ENCODE measurements at places on chromosomes 1 and 21.

- no peak for DNase-seq
These were observed 57.8 kb downstream of the HS2ST1 start for GRCh38 chr1:86972262-86972661.

DNA sequence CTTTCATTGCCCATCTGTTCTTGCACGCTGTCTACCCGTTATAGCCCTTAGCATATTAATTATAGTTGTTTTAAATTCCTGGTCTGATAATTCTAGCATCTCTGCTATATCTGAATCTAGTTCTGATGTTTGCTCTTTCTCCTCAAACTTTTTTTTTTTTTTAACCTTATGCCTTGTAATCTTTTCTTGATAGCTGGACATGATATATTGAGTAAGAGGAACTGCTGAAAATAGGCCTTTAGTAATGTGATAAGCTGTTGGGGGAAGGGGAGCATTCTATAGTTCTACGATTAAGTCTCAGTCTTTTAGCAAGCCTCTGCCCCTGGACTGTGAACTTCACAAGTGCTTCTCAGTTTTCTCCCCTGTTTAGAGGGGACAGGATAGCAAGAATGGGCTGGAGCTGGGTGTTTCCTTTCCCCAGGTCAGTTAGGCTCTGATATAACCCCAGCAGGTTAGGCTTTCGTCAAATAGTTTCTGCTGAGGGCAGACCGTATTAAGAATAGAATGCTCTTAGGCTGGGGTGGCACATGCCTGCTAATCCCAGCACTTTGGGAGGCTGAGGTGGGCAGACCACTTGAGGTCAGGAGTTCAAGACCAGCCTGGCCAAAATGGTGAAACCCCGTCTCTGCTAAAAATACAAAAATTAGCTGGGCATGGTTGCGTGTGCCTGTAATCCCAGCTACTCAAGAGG lies 62.2 kb downstream of the ZFYVE9 start:
- DNase-seq = no peak

DNA sequence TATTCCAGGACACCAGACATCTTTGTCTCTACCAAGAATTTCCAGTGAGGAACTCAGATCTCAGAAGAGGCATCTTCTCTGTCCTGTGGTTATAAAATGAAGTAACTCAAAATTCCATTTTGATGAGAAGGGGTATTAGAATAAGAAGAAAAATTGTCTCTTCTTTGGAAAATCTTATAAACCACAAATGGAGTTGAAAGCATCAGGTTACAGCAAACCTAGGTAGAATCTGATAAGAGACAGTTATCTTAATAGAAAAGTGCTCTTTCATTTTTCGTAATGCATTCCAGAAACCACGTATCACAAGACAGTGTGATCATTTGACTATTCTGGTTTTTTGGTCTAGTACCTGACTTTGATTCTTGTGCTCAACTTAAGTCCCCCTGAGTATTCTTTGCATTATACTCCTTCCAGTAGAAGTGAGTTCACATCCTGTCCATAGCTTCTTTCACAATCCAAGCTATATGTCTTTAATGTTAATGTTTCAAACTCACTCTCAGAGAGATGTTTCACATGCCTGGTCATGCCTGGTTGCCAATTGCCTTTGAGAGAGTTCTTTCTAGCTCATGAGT lies 120.9 kb upstream of the PRDX6 start:
- DNase-seq = no peak

GRCh38 chr1:9823943-9824701 lies at the start of gene CLSTN1:
Gene CLSTN1, minus strand, starts transcription at chr1:9823965. Its CDS starts 232 bp downstream, at chr1:9823733.
- DNase-seq = peak; percentile 89

DNA sequence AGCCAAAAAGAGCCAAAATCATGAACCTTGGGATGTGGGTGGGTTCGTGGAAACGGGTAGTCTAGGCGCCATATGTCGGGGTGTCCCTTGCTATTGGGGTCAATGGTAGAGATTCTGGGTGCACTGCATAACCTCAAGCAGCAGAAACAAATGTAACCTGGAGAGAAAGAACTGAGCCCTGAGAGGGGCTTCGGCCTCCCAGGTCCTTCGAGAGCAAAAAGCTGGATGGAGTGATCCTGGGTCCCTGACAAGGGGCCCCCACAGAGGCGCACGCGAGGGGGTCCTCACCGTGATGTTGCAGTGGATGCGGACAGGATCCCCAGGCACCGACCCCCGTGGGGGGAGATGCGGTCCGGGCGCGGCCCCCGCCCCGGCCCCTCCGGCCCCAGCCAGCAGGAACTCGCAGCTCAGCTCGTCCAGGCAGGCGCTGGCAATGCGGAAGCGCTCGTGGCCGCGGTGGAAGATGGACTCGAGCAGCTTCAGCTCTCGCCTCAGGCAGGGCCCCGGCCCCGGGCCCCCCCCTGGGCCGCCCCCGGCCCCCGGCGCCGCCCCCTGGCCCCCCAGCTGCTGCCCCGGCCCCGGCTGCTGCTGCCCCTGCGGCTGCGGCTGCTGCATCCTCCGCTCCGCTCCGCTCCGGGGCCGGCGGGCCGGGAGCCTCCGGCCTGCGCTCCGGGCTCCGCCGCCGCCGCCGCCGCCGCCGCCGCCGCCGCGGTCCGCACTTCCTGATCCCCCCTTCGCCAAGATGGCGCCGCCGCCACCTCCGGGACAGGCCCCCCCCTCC lies at the start of gene UBE2Q1:
UBE2Q1 (minus strand) TSS at position 724 of the 781 bp plus-strand sequence; CDS start at position 615, 109 bp downstream.
- DNase-seq = no peak

DNA sequence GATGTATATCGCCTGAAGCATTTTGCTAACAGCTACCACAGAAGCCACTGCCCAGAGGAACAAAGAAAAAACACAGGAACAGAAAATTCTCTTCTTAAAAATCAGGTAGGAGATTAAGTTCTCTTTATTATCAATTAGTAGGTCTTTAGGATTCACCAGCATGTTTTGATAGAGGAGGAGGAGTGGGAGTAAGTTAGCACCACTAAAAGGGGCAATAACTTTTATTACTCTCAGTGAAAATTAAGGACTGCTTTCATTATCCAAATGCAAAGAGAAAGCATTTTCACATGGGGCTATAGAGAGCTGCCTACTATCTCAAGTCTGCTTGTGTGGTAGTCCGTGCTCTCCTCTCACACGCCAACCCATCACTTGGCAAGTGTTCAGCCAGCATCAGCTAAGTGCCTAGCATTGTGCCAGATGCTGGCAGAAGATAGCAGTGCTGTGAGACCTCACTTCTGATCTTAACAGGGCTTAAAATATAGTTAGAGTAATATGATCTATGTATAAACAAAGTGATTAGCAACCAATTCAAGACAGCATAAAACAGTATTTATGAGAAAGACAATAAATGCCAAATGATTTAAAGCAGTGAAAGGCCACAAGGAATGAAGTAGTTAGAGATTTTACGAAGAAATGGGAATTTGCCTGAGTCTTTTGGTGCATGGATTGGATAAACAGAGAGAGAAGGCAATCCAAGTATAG lies 39.8 kb downstream of the ASTN1 start:
- no peak for DNase-seq

DNA sequence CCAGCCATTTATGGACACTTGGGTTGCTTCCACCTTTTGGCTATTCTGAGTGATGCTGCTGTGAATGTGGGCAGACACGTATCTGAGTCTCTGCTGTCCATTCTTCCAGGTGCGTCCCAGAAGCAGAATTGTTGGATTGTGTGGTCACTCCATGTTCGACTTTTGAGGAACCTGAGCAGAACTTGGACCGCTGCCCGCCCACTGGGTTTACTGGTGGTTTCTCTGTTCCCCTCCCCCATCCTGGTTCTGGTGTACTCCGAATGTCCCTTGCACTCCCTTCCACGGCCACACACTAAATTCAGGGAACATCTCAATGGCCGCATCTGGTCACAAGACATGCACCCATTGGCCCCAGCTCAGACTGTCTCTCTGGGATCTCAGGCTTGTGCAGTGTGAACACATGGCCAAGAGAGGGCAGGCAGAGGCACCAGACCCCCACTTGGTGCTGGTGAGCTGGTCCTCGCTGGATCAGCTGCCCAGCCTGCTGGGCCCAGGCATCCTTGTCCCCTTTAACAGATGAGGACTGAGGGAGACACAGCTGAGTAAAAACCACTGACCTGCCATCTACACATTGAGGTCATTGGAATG lies 565.1 kb downstream of the NPHP4 start:
- no peak for DNase-seq

DNA sequence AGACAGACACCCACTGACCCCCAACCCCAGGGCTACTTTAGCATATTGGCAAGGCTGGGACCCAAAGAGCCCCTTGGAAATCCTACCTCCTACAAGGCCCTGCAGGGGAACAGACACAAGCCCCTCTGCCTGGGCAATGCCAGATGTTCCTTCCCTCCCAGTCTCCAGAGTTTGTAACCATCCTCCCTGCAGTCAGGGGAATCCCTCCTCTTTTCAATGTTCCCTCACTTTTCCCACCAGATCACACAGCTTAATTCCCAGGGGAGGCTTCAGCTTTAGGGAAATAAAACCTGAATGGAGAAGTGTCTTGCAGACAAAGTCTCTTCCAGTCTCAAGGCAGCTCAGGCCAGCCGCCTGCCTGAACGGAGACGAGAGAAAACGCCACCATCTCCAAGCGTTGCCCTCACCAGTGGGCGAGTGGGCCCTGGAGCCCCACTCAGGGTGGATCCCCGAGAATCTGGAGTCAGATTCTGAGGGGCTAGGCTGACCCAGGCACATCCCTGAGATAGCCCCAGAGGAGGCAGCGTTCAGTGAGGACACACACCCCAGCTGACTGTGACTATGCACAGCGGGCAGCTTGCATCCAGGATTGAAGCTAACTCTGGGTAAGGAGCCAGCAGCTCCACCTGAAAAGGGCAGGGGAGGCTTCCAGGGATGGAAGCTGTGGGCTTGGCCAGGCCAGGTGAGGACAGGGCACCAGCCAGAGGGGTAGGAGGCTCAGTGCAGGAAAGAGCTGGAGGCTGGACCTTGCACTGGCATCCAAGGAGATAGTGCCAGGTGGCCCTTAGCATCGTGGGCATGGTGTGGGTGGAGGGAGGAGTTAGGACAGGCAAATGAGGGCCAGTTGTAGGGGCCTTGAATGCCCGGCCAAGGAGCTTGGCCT lies 44.0 kb upstream of the ZC3H12A start:
- no peak for DNase-seq

- peak; percentile 54 for DNase-seq
These were observed 343.4 kb downstream of the MATN1 start for GRCh38 chr1:30379684-30380624.

DNA sequence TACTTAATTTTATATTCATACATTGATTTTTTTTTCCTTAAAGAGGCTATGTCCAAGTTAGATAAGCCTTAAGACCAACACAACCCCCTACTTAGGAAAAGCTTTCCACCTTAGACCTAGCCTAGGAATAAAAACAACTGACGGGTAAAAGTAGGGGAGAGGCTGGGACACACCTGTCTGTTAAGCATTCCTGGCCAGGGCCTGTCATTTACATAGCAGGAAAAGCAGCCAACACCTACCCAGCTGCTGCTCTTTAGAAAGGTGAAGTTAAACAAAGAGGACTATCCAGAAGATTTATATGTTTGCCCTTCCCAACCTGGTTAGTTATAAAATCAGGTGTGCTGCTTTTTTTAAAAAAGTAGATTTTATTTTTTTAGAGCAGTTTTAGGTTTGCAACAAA lies 29.1 kb upstream of the SAMD13 start:
- DNase-seq = no peak

GRCh38 chr1:94709891-94710581 lies 110.1 kb upstream of the SLC44A3 start:
- DNase-seq = peak; percentile 44

GRCh38 chr1:201311356-201312011 lies 28.2 kb downstream of the PKP1 start:
- DNase-seq = no peak

DNA sequence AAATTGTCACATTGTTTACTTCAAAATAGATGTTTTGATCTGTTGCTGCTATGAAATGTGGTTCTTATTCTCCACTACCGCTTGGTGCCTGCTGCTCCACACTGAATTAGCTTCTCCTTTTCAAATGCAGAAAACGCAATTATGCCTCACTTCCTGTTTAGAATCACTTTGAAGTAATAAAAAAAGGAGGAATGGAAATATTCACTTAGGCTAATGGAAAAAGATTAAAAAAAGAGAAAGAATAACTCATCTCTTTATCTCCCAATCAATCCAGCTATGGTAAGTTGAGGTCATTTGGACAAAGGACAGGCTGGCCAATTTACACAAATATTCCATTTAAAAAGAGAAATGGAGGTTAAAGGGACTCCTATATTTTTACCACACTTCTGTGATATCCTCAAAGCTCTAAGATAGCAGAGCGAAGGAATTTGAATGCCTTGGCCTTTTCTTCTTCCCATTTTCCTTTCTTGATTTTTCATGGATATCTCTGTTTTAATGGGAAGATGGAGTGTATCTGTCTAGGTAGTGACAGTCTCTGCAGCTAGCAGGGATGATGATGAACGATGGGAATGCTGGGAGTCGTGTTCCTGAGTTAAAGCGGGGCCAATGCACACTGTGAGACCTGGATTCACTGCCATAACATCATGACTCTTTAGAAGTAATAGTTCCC lies 35.7 kb downstream of the RGS5 start:
- DNase-seq = peak; percentile 35

- peak; percentile 13 for DNase-seq
These were observed 35.3 kb upstream of the DMRTA2 start for GRCh38 chr1:50458507-50458906.

- no peak for DNase-seq
These were observed 10.3 kb downstream of the TINAGL1 start for GRCh38 chr1:31586376-31587327.

GRCh38 chr1:246837418-246838117 lies 94.2 kb downstream of the AHCTF1 start:
- peak; percentile 8 for DNase-seq

DNA sequence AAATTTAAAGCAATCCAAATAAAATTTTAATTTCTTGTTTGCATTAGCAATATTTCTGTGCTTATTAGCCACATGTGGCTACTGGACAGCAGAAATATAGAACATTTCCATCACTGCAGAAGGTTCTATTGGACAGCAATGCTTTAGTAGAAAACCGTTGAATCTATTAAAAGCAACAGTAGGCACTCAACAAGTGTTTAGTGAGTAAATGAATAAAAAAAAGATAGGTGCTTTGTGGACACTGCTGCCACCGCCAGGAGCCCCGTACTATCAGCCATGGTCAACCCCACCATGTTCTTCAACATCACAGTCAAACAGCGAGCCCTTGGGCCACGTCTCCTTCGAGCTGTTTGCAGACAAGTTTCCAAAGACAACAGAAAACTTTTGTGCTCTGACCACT lies 74.5 kb upstream of the MUTYH start:
- no peak for DNase-seq

GRCh38 chr1:7902478-7903085 lies 38.1 kb downstream of the TNFRSF9 start:
- DNase-seq = peak; percentile 59

DNA sequence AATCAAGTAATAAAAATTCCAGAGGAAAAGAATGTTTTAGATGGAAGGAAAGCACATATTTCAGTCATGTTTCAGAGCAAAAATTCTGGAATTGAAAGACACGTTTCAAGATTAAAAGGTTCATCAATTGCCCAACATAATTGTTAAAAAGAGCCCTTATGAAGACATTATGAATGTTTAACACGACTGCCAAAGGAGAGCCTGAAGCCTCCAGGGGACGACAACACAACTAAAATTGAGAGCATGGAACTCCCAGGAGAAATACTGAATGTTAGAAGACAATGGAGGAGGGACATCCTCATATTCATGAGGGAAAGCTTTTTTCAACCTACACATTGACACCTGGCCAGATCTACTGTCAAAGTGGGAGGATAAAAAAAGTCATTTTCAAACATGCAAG lies 16.0 kb downstream of the OR2T11 start:
- DNase-seq = no peak

- no peak for DNase-seq
These were observed 609 bp downstream of the PIGK start for GRCh38 chr1:77218477-77219165.

Measured in astrocyte of the spinal cord (primary cell).